ENCODE measurements at places on chromosomes 1 and 21.

DNA sequence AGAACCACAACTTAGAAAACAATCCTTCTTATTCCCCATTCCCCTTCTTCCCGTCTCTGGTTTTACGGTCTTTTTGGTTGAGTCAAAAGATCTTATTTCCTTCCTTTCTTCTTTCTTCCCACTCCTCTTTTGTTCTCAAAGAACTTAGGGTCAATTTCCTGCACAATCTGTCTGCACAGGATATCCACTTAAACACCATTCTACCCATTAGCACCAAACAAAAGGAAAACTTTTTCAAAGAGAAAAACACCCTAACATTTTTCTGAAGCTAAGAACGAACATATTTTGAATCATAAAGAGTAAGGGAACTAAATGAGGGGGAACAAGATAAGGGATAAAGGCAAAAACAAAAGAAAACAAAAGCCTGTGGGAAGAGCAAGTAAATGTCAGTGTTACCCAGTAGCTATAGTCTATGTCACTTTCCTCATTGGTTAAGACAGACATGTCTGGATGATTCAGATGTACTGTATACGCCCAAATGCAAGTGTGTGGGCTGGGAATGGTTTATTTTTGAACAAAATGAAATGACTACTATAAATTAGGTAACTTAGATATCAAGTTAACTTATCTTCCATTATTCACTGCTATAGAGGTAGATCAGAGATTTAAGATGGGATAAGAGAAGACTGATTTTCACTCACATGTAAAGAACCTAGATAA, 59.9 kb downstream of the TOR3A start:
- DNase-seq: peak; percentile 44

GRCh38 chr1:234916840-234917239, 211.8 kb downstream of the TOMM20 start:
- DNase-seq: no peak

- peak; percentile 72 for DNase-seq
Measured at GRCh38 chr1:156704930-156705320, 458 bp downstream of the CRABP2 start.

DNA sequence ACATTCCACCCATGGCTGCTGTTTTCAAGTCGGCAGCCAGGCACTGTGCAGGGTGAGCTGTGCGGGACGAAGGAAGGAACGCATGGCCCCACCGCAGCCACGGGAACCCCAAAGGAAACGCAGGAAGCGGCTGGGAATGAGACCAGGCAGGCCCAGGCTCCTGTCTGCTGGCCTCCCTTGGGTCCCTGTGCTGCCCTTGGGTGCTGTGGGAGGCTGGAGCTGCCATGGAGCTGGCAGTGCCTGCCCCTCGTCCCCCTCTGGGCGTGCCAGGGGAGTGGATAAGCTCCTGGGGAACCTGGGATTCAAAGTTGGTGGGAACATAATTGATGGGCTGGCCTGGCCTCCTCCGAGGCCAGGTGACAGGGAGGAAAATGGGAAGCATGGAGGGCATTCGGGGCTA, 5.3 kb upstream of the KRTAP10-4 start:
- no peak for DNase-seq

- DNase-seq: peak; percentile 30
Measured at GRCh38 chr1:230917284-230918135, 49.2 kb upstream of the C1orf198 start.

- no peak for DNase-seq
Measured at GRCh38 chr1:36807262-36807661, 227.1 kb downstream of the GRIK3 start.

GRCh38 chr1:38000529-38001455, 4.5 kb downstream of the FHL3 start:
- peak; percentile 38 for DNase-seq

GRCh38 chr21:45541221-45542039, 810 bp downstream of the SLC19A1 start:
- no peak for DNase-seq

DNA sequence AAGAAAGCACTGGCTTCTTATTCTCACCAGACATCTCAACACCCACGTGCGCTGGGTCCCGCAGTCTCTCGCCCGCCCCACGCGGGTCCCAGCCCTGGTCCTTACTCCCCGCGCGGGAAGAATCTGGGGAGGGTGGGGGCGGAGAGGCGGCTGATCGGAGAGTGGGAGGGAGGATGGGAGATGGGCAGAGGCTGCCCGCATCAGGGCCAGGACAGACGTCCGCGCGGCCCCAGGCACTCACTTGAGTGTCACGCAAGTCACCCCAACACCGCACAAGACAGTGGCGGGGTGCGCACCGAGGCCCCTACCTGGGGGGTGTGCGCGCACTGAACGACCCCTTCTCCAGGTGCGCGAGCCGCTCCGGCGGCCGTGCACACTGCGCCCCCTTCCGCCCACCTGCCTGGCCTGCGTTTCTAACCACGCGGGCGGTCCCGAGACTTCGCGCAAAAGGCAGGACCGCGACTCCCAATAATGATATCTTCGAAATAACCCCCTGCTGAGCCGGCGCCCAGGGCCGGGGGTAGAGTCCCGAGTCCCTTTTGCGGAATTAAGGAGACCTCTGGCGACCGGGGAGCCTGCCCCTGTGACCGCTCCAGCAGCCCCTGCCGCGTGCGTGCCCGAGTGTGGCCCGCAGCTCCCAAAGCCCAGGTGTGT, 6.0 kb upstream of the SIM2 start:
- DNase-seq: no peak

- no peak for DNase-seq
Measured at GRCh38 chr1:206037581-206037980, 13.9 kb upstream of the CTSE start.

DNA sequence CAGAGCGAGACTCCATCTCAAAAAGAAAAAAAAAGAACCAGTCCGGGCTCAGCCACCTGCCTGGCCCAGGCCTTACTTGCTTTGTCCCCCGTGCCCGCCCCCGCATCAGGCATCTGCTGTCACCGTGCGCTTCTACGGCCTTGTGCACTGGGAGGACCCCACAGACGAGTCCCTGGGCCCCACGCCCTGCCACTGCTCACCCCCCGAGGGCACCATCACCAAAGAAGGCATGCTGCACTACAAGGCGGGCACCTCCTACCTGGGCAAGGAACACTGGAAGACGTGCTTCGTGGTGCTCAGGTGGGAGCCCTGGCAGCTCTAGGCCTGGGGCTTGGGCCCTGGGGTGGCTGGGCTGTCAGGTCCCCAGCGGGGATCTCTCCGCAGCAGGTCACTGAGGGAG, 5.6 kb upstream of the SLC25A34 start:
- no peak for DNase-seq

- DNase-seq: no peak
Measured at GRCh38 chr1:93546162-93546863, 98.4 kb downstream of the FNBP1L start.

- DNase-seq: no peak
Measured at GRCh38 chr1:226589008-226589733, 40.6 kb downstream of the STUM start.

DNA sequence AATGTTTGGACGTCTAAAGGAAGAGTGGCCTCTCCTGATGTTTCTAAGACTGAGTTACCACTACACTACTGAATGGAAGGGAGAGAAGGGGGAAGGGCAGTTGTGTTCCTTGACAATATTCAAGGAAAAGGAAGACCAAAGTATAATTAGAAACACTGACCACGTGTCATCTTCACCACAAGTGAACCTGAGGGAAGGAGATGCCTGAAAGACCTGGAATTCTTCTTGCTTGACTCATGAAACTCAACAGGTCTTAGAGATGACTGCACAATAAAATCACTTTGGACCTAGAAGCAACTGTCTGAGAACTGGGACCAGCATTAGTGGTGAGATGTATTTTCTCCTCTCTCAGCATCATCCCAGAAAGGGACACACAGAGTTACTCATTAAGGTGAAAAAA, 56.7 kb downstream of the PTPN14 start:
- no peak for DNase-seq

DNA sequence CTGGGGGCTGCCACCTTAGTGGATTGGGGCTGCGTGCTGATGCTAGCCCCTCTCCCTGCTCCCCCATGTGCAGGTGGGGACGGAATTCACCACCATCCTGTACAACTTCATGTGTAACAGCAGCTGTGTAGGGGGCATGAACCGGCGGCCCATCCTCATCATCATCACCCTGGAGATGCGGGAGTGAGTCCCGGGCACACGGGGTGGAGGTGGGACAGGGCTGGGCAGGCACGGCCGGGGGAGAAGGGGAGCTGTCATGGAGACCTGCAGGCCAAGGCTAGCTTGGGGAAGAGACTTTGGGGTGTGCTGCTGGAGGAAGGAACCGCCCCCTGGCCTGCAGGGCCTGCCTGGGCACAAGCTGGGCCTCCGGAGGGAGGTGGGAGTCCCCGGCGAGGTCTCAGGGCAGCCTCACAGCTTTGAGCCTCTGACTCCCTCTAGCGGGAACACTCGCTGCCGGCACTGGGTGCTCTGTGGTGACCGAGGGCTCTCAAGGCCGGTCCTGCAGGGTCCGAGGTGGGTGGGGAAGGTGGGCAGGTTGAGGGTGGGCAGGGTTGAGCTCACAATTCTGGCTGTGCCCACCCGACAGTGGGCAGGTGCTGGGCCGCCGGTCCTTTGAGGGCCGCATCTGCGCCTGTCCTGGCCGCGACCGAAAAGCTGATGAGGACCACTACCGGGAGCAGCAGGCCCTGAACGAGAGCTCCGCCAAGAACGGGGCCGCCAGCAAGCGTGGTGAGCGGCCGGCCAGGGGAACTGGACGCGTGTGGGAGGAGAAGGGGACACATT, 25.0 kb upstream of the CCDC27 start:
- DNase-seq: no peak

GRCh38 chr1:3119725-3120124, 50.7 kb downstream of the PRDM16 start:
- no peak for DNase-seq

DNA sequence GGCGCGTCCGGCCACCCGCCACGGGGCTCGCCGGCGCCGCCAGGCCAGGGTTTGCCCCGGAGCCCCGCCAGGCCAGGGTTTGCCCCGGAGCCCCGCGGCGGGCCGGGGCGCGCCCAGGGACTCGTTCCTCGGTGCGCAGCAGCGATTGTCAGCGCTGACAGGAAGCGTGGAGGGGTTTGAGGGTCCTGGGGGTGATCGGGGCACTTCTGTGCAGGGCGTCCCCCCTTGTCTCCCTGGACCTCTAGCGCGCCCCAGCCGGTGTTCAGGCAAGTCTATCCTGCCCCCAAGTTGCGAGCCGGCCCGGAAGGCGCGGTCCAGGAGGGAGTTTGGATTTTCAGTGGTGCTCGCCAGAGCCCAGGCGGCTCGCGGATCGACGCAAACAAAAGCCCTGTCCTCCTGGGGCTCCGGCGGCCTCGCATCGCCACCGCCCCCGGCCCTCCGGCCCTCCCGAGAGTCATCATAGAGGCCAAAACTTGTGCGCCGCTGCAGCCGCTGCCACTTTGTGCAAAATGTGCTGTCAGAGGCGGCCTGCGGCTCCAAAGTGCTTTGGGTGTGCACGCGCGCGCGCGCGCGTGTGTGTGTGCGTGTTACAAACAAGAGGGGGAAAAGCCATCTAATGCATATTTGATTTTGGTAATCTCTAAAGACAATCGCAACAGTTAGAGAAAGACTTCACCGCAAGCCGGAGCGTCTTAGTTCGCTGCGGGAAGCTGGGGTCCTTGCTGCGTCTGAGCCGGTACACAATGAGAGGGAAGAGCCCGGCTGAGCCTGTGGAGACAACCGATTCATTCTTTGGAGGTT, 1.0 kb downstream of the ROR1 start:
- peak; percentile 18 for DNase-seq

- peak; percentile 24 for DNase-seq
Measured at GRCh38 chr1:209797978-209798639, 7.8 kb downstream of the IRF6 start.

- no peak for DNase-seq
Measured at GRCh38 chr1:213087911-213088310, 36.9 kb downstream of the RPS6KC1 start.

GRCh38 chr1:207919523-207920170, 8.7 kb upstream of the CD34 start:
- DNase-seq: no peak

DNA sequence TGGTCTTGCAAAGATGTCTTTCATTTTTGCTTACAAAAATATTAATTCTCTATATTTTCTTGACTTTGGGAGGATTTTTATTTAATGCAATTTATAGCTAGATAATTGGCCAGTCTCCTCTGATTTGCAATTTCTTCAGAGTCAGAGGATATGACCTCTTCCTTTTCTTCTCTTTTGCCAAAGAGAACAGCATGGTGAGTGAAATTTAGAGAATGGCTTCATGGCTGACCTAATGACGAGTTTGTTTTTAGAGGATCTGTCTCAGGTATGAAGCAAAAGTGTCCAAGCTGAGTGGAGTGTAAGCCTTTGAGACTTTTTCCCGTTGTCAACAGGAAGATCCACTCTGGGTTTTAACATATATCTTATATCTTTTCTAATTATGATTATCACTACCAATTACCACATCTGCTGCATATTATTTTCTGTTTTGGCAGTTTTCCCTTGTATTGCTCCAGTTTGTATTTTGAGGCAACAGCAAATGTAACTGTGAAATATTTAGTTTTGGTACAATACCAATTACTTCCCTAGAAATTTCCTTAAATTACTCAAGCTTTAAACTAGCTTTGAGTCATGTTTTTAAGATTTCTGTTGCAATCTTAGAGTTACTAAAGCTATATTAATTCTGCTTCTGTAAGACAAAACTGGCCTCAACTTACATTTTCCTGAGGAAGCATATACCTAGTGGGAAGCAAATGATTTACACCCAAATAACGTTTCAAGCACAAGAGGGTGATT, 332.8 kb upstream of the ZRANB2 start:
- no peak for DNase-seq

DNA sequence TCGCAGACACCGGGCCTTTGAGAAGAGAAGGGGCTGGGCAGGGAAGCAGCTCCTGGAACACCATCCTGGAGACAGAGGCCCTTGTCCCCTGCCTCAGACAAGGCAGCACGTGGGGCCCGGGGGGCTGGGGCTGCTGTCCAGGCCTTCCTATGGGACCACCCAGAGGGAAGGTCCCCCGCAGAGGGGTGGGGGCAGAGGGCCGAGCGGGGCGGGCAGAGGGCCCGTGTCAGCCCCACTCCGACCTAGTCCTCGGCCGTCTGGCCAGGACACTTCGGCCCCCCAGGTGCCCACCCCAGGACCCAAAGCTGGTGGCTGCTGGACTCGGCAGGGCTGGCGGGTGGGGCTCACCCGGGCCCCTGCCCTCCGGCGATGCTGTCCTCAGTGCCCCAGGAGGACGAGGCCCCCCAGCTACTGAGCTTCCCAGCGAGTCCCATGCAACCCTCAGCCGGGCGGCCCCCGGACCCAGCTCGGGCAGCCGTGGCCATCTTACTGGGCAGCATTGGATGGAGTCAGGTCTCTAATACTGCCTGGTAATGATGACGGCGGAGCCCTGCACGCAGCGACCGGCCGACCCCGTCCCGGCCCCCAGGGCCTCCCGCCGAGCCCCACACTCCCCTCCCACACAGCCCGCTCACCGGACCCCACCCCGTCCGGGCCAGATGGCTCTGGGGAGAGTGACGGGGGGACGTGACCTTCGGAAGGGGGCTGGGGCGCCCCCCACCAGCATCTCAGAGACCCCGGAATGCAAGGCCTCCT, 6.9 kb upstream of the TTLL10 start:
- no peak for DNase-seq

GRCh38 chr1:155241069-155241679, 14.1 kb downstream of the ENTREP3 start:
- peak; percentile 76 for DNase-seq

GRCh38 chr1:59601041-59601441, 213.7 kb upstream of the HOOK1 start:
- no peak for DNase-seq

- no peak for DNase-seq
Measured at GRCh38 chr1:30898031-30898815, 10.3 kb downstream of the SDC3 start.

Measured in amniotic stem cell (primary cell).